ENCODE measurements at places on chromosomes 11 and 22.

GRCh38 chr11:60214386-60214785 is 28.6 kb downstream of the MS4A4E start:
- no peaks in the 10 kb centered on the region for H3K4me1 ChIP-seq
- H3K27ac ChIP-seq = no peak overlapping the region
- no peaks in the 10 kb centered on the region for H3K36me3 ChIP-seq
- H3K27me3 ChIP-seq = peaks cover 10% of the 10 kb centered on the region

GRCh38 chr11:67561971-67562619 is 21.5 kb upstream of the GSTP1 start:
- no peaks in the 10 kb centered on the region for H3K27me3 ChIP-seq
- H3K4me3 ChIP-seq = no peak overlapping the region
- H3K36me3 ChIP-seq = no peaks in the 10 kb centered on the region
- DNase-seq = no peak

- H3K4me3 ChIP-seq = no peak overlapping the region
- H3K27ac ChIP-seq = no peak overlapping the region
- no peaks in the 10 kb centered on the region for H3K36me3 ChIP-seq
- DNase-seq = no peak
- no peaks in the 10 kb centered on the region for H3K4me1 ChIP-seq
- no peaks in the 10 kb centered on the region for H3K27me3 ChIP-seq
Observed at GRCh38 chr11:77522215-77522614, 48.3 kb upstream of the PAK1 start.

- H3K4me3 ChIP-seq = no peak overlapping the region
- peaks cover 13% of the 10 kb centered on the region for H3K27me3 ChIP-seq
- H3K36me3 ChIP-seq = no peaks in the 10 kb centered on the region
Observed at GRCh38 chr11:8357505-8357888, 93.8 kb upstream of the LMO1 start.

- H3K4me1 ChIP-seq = no peaks in the 10 kb centered on the region
- no peaks in the 10 kb centered on the region for H3K27me3 ChIP-seq
- H3K36me3 ChIP-seq = no peaks in the 10 kb centered on the region
- no peak overlapping the region for H3K4me3 ChIP-seq
- H3K27ac ChIP-seq = no peak overlapping the region
Observed at GRCh38 chr22:38018938-38019827, 34.8 kb upstream of the SOX10 start.

GRCh38 chr11:118604566-118604965 is 2.8 kb upstream of the PHLDB1 start:
- peaks cover 15% of the 10 kb centered on the region for H3K4me1 ChIP-seq
- no peak for DNase-seq

GRCh38 chr22:44605486-44605885 is 96.5 kb upstream of the PRR5 start:
- H3K27ac ChIP-seq = no peak overlapping the region
- H3K36me3 ChIP-seq = no peaks in the 10 kb centered on the region
- no peaks in the 10 kb centered on the region for H3K4me1 ChIP-seq
- peaks cover 7% of the 10 kb centered on the region for H3K27me3 ChIP-seq

DNA sequence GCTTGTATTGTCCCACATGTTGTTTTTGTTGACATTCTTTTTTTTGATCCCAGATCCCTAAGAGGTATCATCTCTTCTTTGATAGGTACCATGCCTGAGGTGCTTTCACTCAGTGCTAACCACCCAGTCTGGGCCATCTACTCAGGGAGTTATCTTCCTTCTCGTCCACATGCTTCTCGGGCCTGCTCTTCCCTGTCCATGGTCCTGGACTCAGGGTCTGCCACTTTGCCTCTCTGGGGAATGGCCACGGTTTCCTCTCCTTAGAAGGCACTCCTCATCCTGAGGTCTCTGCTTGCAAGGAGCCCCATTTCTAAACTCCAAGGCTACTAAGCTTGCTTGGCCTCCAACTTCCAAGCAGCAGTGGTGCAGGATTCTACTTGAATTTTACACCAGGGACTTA is 227.0 kb upstream of the NCAM1 start:
- H3K27ac ChIP-seq = no peak overlapping the region
- H3K4me3 ChIP-seq = no peak overlapping the region
- DNase-seq = no peak

DNA sequence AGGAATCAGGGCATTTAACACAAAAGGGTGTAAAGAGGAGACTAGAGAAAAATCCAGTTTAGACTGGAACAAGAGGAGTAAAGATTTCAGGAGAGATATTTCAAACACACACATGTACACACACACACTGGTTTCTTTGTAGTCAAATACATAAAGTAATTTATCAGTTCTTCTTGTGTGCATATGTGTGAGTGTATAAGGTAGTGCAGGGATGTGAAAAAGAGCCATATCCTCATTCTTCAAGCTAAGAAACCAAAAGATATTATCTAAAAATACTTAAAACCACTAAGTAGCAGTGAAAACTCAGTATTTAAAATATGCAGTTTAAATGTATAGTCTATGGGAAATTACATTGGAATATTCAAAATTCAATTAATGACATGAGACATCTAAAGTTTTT is 52.5 kb upstream of the CARD18 start:
- no peak overlapping the region for H3K27ac ChIP-seq
- no peak for DNase-seq
- H3K4me1 ChIP-seq = no peaks in the 10 kb centered on the region
- H3K36me3 ChIP-seq = no peaks in the 10 kb centered on the region
- H3K4me3 ChIP-seq = no peak overlapping the region

DNA sequence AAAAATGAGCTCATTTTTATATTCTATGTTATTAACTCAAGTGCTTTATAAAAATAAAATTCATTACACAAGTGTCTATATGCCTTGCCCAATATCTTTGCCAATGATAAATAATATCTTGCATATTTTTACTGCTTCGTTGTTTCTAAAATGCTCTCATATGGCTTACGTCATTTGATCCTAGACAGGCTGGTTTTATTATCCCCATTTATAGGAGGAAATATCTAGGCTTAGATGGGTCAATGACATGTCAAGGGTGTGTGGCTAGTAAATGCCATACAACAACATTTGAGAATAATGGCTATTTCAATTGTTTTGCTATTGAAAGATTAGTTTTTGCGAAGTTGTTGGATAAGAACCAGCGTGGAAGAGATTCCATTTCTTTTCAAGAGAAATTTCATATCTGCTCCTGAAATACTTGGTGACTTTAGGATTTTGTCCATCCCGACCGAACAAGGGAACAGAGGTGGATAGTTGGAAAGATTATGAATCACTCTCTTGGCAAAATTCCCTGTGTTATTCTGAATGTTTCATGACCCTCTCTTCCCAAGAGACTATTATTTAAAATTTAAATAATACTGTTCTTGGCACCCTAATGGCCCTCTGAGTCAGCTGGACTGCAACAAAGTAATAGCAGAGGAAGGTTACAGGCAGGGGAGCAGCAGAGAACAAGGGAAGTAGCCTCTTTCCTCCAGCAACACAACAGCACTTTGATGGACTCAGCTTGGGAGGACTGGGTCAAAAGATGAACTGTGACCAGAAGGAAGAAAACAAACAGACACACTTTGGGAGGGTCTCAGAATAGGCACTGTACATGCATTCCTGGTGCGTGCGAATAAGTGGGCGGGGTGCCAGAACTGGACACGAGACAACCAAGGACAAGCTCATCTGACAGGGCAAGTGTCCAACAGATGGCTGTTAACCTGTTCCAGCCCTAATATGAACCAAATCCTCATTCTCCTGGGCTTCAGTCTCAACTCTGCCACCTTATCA is 94.5 kb downstream of the ME3 start:
- no peak overlapping the region for H3K4me3 ChIP-seq
- no peak for DNase-seq
- no peaks in the 10 kb centered on the region for H3K4me1 ChIP-seq
- no peak overlapping the region for H3K27ac ChIP-seq
- no peaks in the 10 kb centered on the region for H3K36me3 ChIP-seq

- DNase-seq = no peak
- H3K4me1 ChIP-seq = peaks cover 95% of the 10 kb centered on the region
- peak overlapping the region; percentile 42 for H3K27ac ChIP-seq
- peak overlapping the region; percentile 22 for H3K4me3 ChIP-seq
- peaks cover 22% of the 10 kb centered on the region for H3K36me3 ChIP-seq
- no peaks in the 10 kb centered on the region for H3K27me3 ChIP-seq
Observed at GRCh38 chr11:93525601-93526345, 17.4 kb downstream of the SMCO4 start.

DNA sequence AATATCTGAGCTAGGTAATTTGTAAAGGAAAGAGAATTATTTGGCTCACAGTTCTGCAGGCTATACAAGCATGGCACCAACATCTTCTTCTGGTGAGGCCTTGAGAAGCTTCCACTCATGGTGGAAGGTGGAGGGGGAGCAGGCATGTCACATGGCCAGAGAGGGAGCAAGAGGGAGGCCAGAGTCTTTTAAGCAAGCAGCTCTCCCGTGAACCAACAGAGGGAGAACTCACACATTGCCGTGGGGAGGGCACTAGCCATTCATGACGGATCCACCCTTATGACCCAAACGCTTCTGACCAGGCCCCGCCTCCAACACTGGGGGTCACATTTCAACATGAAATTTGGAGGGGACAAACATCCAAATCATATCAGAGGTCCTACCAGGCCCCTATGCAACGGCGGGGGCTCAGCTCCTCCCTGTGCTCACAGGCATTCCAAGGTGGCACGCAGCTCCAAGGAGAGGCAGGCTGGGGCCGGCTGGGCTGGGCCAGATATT is 4.6 kb downstream of the C11orf96 start:
- no peak for DNase-seq
- H3K27ac ChIP-seq = no peak overlapping the region
- peaks cover 15% of the 10 kb centered on the region for H3K4me1 ChIP-seq
- H3K36me3 ChIP-seq = peaks cover 2% of the 10 kb centered on the region
- no peak overlapping the region for H3K4me3 ChIP-seq

GRCh38 chr11:123338266-123338800 is 91.7 kb upstream of the GRAMD1B start:
- no peak for DNase-seq
- H3K4me1 ChIP-seq = no peaks in the 10 kb centered on the region
- no peak overlapping the region for H3K4me3 ChIP-seq
- H3K36me3 ChIP-seq = peaks cover 3% of the 10 kb centered on the region

DNA sequence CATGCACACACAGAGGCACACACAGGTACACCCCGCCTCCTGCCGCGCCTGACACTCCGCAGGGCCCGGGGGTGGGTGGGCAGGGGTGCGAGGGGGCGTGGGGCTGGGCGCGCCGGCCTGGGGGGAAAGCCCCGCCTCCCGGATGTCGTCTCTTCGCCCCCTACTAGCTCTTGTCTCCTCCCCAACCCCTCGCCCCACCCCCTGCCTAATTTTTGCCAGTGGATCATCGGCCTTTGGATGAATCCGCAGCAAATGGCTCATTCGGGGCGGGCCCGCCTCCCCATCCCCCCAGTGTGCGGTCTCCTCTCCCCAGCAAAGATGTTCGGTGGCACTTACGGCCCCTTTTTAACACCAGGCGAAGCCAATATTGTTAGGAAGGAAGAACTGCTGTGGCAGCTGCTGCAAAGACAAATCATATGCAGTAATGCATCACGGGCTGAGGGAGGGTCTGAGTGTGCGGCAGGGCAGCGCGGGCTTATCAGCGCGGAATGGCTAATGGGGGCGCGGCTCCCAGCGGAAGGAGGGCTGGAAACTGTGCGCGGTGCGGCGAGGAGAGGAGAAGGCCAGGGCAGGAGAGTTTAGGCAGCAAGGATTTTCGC is 13.4 kb upstream of the NECTIN1 start:
- no peaks in the 10 kb centered on the region for H3K36me3 ChIP-seq
- H3K27me3 ChIP-seq = peaks cover 47% of the 10 kb centered on the region
- DNase-seq = no peak
- no peaks in the 10 kb centered on the region for H3K4me1 ChIP-seq

DNA sequence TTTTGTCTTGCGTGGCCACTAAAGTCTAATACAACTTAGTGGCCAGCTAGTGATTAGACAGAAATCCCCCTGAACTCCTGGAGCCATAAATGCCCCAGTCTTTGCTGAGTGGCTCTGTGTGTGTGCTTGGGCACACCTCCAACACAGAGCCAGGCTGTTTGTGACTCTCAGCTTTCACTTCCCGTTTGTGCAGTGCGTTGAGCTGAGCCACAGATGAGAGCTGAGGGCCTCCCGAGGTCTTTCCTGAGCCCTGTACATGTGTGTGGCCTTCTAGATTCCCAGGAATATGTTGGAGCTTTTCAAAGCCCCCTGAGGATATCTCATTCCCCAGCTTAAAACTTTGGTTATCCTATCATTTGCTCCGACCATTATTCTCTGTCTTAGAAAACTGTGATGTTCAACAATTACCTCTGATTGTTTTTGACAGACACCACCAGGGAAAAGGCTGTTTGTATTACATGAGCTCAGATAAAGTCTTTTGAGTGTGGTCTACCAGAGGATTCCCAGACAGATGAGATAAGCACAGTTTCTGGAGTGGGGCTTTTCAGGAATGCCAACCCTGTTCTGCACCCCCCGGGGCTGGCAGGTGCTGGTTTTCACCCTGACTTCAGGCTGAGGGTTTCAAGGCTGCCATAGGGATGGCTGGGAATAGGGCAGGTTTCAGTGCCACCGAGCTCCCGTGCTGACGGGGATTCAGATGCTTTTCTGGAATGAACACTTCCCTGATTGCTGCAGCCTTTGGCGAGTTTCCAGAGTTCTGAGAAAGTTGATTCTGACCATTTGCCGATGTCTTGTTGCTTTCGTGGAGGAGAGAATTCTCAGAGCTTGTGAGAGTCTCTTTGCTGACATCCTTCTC is 23.8 kb downstream of the IGHMBP2 start:
- H3K27me3 ChIP-seq = no peaks in the 10 kb centered on the region
- peaks cover 72% of the 10 kb centered on the region for H3K36me3 ChIP-seq
- DNase-seq = no peak
- H3K4me3 ChIP-seq = no peak overlapping the region
- H3K4me1 ChIP-seq = no peaks in the 10 kb centered on the region
- H3K27ac ChIP-seq = no peak overlapping the region

GRCh38 chr11:107609400-107610218 is 18.7 kb downstream of the ELMOD1 start:
- no peak overlapping the region for H3K27ac ChIP-seq
- no peak for DNase-seq
- peaks cover 32% of the 10 kb centered on the region for H3K27me3 ChIP-seq
- no peak overlapping the region for H3K4me3 ChIP-seq
- H3K36me3 ChIP-seq = no peaks in the 10 kb centered on the region
- H3K4me1 ChIP-seq = no peaks in the 10 kb centered on the region

DNA sequence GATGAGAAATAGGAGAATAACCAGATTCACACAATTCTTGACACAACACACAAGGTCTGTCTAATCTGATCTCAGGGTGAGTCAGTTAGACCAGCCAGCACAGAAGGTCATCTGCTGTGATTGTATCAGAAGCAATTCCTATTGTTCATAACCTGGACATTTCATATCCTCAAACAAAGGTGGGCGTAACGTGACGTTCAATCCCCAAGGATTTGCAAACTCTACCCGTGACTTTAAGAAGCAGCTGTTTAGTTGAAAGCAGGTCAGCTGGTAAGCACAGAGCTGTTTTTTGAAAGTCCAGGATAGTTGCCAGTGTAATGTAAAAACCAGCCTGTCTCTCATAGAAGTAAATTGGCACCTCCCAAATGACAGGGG is 385.1 kb downstream of the DCDC1 start:
- H3K27ac ChIP-seq = no peak overlapping the region
- DNase-seq = no peak
- H3K4me3 ChIP-seq = no peak overlapping the region
- H3K4me1 ChIP-seq = no peaks in the 10 kb centered on the region
